ENCODE measurements at places on chromosomes 6 and 20. TPM values are rescaled to one million over a fixed set of nuclear protein-coding genes. Genes with fewer than 3 reads are reported as not detected.

- DNase-seq, result peak; percentile 43
These were observed 218.2 kb downstream of the OR2B2 start for GRCh38 chr6:27693766-27694546.

Gene GABRR1
- not detected for total RNA-seq

- no peak for DNase-seq
These were observed 1006.2 kb upstream of the CITED2 start for GRCh38 chr6:140380427-140381218.

DNA sequence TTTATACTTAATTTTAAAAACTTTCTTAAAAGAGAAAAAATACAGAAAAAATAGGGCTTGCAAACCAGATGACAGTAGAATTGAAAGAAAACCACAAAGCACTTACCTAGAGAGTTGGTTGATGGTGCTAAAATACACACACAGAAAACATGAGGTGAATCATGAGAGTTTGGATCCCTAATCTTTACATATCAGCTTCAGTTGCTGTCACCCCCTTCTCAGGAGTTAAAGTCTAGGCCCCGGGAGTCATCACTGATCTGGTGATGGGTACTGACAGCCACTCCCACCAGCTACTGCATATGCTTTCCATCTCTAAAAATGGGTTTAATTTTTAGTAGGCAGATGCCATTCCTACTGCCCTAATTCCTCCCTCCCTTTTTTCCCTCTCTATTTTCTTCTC, 16.7 kb downstream of the TSBP1 start:
- DNase-seq, result no peak

Gene GPX5
- total RNA-seq, result not detected

DNA sequence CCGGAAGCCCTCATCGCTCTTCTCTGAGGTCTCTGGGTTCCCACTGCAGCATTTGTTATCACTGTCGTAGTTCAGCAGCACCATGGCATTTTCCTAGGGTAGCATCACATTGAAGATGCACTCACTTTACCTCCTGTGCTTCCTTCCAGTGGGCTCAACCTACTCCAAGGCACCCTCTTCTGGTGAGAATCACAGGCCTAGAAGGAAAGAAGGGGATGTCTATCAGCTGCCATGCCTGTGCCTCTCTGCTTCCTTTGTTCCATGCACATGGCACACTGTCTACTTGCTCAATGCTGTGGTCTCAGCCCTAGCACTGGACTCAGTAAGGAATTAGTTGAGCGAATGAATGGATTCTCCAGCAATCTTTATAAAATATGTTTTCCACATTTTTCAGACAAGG, 22.6 kb downstream of the CST4 start:
- DNase-seq, result peak; percentile 14

Gene RBL1
- total RNA-seq, result 8.8 TPM

Gene TCF21
- total RNA-seq, result not detected

- DNase-seq, result no peak
These were observed 45.6 kb upstream of the SLC22A1 start for GRCh38 chr6:160076009-160076408.

- DNase-seq, result no peak
These were observed 160.4 kb upstream of the SMLR1 start for GRCh38 chr6:130666786-130667185.

- DNase-seq, result no peak
These were observed 40.5 kb downstream of the TGM6 start for GRCh38 chr20:2421247-2421646.

Gene METTL24
- 0.29 TPM for total RNA-seq

GRCh38 chr6:35894776-35895175, 26.1 kb downstream of the SRPK1 start:
- DNase-seq, result no peak

Gene CALHM5
- 14.8 TPM for total RNA-seq

Gene HLA-DQB1
- total RNA-seq, result 6.5 TPM

GRCh38 chr6:168545428-168545827, 104.4 kb downstream of the SMOC2 start:
- DNase-seq, result no peak

DNA sequence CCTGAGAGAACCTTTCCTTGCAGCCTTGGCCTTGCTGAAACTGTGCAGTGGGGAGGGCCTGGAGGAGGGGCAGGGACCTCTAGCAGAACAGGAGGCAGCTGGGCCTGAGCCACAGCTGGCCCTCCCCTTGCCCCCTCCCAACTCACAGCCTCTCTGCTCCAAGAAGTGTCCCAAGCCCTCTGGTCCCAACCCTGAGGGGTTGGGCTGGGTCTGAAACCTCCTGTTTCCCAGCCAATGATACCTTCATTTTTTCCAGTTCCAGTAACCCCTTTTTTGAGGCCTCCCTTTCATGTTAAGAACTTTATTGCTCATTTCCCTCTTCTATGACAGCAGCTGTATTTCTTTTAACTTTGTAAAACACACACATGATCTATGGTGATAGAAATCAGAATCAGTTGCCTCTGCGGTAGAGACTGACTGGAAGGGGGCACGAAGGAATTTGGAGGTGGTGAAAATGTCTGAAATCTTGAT, 17.9 kb upstream of the ARMC12 start:
- no peak for DNase-seq

Gene MMP24
- total RNA-seq, result 0.88 TPM

DNA sequence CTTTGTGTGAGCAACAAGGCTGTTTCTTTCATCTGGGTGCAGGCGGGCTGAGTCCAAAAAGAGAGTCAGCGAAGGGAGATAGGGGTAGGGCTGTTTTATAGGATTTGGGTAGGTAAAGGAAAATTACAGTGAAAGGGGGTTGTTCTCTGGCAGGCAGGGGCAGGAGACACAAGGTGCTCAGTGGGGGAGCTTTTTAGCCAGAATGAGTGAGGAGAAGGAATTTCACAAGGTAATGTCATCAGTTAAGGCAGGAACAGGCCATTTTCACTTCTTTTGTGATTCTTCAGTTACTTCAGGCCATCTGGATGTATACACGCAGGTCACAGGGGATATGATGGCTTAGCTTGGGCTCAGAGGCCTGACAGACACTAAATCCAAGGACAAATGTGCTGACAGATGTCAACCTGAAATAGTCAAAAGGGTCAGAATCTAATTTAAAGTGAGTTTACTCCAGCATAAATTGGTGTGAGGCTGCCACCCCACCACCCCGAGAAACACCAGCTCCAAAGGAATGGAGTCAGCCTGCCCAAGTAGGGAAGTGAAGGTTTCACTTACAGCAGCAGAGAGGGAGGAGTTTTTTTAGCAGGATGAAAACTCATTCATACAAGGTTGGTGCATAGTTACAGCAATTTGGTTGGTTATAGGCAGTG, 560.0 kb upstream of the CDH4 start:
- no peak for DNase-seq

GRCh38 chr6:14100138-14100537, 17.4 kb upstream of the CD83 start:
- DNase-seq, result no peak

Gene MUC21
- not detected for total RNA-seq

All from osteoblast (primary cell).